ENCODE measurements at places on chromosomes 5 and 9. TPM values are rescaled to one million over a fixed set of nuclear protein-coding genes. Genes with fewer than 3 reads are reported as not detected.

PRR16 gene
- total RNA-seq, result 7.3 TPM

ZNF879 gene
- total RNA-seq, result 7.1 TPM

RGS7BP gene
- 0.51 TPM for total RNA-seq

SPINK1 gene
- not detected for total RNA-seq

RLN1 gene
- total RNA-seq, result not detected

SLC1A1 gene
- total RNA-seq, result 4.5 TPM

DNA sequence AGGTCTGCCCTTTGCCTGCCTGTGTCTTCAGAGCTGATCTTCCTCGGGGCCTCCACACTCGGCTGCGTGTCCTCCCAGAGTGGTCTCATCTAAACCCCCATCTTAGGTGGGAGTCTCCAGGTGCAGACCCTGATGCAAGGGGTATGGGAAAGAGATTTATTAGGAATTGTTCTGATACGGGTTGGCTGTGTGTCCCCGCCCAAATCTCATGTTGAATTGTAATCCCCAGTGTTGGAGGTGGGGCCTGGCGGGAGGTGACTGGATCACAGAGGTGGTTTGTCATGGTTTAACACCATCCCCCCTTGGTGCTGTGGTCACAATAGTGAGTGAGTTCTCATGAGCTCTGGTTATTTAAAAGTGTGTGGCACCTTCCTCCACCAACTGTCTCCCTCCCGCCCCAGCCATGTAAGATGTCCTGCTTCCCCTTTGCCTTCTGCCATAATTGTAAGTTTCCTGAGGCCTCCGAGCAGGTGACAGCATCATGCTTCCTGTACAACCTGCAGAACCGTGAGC is 208.4 kb downstream of the AOPEP start:
- DNase-seq, result no peak
- H3K4me1 ChIP-seq, result peaks cover 18% of the 10 kb centered on the region
- no peak overlapping the region for H3K4me3 ChIP-seq
- no peaks in the 10 kb centered on the region for H3K27me3 ChIP-seq
- H3K36me3 ChIP-seq, result no peaks in the 10 kb centered on the region
- H3K27ac ChIP-seq, result no peak overlapping the region

- H3K36me3 ChIP-seq, result no peaks in the 10 kb centered on the region
- no peaks in the 10 kb centered on the region for H3K4me1 ChIP-seq
- no peak overlapping the region for H3K4me3 ChIP-seq
- no peaks in the 10 kb centered on the region for H3K27me3 ChIP-seq
- H3K27ac ChIP-seq, result no peak overlapping the region
Measured at GRCh38 chr9:108676355-108676754, 179.4 kb downstream of the ACTL7B start.

GRCh38 chr5:36704131-36704530 is 97.7 kb downstream of the SLC1A3 start:
- no peaks in the 10 kb centered on the region for H3K4me1 ChIP-seq
- DNase-seq, result no peak
- no peaks in the 10 kb centered on the region for H3K36me3 ChIP-seq

CDKN2B-AS1 gene
- 7.6 TPM for total RNA-seq

GRCh38 chr5:99900302-99900852 is 634.8 kb upstream of the FAM174A start:
- no peaks in the 10 kb centered on the region for H3K4me1 ChIP-seq
- no peaks in the 10 kb centered on the region for H3K36me3 ChIP-seq
- no peak overlapping the region for H3K4me3 ChIP-seq
- DNase-seq, result peak; percentile 65
- no peaks in the 10 kb centered on the region for H3K27me3 ChIP-seq

DNA sequence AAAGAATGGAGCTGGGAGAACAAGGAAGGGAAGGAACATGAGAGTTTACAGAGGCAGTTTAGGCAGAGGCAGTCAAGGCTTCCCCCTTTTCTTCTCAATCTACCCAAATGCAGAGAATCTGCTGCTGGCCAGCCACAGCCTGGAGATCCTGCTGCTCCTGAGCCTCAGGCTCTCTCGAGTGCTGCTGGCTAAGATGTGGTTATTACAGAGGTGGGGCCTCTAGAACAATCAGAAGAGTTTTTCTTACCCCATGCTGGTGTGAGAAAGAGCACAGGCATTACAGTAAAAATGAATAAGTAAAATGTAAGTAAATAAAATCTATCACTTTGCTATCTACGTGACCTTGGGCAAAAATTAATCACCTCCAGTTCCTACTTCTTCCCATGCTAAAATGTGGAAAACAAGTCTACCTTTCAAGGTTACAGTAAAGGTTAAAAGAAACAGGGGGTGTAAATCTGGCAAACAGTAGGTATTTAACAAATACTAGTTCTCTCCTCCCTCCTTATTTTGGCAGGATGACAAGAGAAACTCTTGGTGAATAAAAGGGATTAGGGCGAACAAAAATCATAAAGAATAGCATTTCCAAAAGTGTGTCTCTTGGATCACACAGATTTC is 31.1 kb downstream of the FBXW11 start:
- DNase-seq, result no peak
- no peaks in the 10 kb centered on the region for H3K4me1 ChIP-seq
- no peak overlapping the region for H3K4me3 ChIP-seq
- no peak overlapping the region for H3K27ac ChIP-seq
- no peaks in the 10 kb centered on the region for H3K27me3 ChIP-seq

DNA sequence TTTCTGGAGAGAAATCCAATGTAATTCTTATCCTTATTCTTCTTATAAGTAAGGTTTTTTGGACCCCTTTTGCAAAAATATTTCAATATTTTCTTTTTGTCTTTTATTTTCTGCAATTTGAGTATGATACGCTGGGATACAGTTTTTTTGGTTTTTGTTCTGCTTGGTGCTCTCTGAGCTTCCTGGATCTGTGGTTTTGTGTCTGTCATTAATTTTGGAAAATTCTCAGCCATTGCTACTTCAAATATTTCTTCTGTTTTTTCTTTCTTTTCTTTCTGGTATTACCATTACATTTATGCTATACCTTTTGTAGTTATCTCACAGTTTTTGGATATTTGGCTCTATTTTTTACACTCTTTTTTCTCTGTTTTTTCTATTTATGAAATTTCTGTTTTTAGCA is 50.1 kb downstream of the ZNF618 start:
- H3K36me3 ChIP-seq, result no peaks in the 10 kb centered on the region
- no peak overlapping the region for H3K27ac ChIP-seq
- no peak for DNase-seq
- H3K4me1 ChIP-seq, result peaks cover 5% of the 10 kb centered on the region
- H3K27me3 ChIP-seq, result no peaks in the 10 kb centered on the region
- H3K4me3 ChIP-seq, result no peak overlapping the region

DNA sequence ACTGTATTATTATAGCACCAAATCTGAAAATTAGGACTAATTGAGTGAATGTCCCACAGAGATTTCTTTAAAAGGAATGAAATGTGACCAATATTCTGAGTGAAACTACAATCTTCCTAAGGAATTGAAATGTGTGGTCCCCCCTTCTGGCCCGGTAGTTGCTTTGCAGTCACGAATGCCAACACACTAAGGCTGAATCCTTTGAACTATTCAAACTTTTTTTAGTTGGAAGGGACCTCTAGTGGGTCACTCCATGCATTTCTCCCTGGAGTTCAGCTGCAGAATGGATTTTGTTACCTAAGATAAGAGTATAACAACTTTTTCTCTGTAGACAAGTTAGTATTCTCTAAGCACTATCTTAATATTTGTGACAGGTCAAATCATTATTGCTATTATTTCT is 2.8 kb downstream of the CDH6 start:
- H3K4me3 ChIP-seq, result no peak overlapping the region
- no peaks in the 10 kb centered on the region for H3K27me3 ChIP-seq
- no peaks in the 10 kb centered on the region for H3K36me3 ChIP-seq
- no peak overlapping the region for H3K27ac ChIP-seq
- peak; percentile 2 for DNase-seq

MRRF gene
- total RNA-seq, result 36.8 TPM

DNA sequence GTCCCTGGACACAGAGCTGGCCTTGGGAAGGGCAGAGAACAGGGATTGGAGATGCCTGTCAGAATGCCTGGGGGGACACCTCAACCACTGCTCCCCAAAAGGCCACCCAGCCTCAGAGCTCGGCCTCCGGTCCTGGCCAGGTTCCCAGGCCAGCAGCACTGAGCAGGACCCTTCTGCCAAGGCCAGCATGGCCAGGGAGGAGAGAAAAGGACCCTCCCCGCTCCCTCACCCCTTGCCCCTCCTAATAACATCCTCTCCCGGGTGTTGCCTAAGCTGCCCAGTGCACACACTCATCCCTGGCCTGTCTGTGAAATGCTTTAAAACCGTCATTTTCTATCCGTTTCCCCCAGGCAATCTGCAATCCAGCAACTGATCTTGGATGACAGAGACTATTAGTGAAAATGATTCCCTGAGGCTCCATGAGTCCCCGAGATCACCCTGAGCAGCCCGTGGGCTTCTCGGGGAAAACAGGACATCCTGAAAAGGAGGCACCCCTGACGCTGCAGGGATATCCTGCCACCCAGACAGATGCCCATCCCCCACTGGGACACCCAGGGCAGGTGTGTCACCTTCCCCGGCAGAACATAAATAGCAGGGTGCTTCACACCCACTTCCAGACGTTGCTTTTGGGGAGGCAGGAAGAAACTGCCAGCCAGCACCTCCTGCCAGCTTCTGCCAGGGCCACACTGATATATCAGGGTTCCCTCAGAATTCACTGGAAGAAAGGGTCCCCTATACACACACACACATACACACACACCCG is 75.3 kb downstream of the ADAMTS2 start:
- no peaks in the 10 kb centered on the region for H3K27me3 ChIP-seq
- H3K4me1 ChIP-seq, result peaks cover 77% of the 10 kb centered on the region
- H3K27ac ChIP-seq, result peak overlapping the region; percentile 84
- H3K4me3 ChIP-seq, result no peak overlapping the region
- peaks cover 11% of the 10 kb centered on the region for H3K36me3 ChIP-seq

HARS2 gene
- total RNA-seq, result 30.1 TPM

DNA sequence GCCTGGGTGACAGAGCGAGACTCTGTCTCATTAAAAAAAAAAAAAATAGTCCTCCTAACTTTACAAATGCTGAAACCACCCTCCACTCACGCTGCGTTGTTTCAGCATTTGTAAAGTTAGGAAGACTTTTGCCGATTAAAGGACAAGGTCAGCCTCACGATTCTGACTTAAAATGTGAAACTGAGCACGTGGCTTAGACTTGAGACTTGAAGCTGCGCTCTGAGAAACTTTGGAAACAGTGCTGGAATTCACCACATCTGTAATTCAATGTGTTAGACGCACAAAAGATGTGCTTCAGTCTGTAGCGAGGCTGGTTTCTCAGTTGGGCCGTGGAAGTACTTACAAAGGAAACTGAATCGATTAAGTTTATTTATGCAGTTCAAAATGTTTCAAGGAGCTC is 25.0 kb upstream of the LAMC3 start:
- no peaks in the 10 kb centered on the region for H3K36me3 ChIP-seq
- no peak overlapping the region for H3K27ac ChIP-seq
- H3K27me3 ChIP-seq, result peaks cover 12% of the 10 kb centered on the region
- H3K4me3 ChIP-seq, result no peak overlapping the region

GRCh38 chr5:174877987-174878386 is 153.6 kb downstream of the MSX2 start:
- no peaks in the 10 kb centered on the region for H3K4me1 ChIP-seq
- DNase-seq, result no peak
- no peaks in the 10 kb centered on the region for H3K36me3 ChIP-seq
- no peak overlapping the region for H3K4me3 ChIP-seq

DNAJA1 gene
- 134 TPM for total RNA-seq

GRCh38 chr9:4617752-4618151 is 44.3 kb upstream of the PLPP6 start:
- H3K4me1 ChIP-seq, result no peaks in the 10 kb centered on the region
- no peak overlapping the region for H3K27ac ChIP-seq
- H3K27me3 ChIP-seq, result no peaks in the 10 kb centered on the region
- no peak for DNase-seq
- H3K36me3 ChIP-seq, result no peaks in the 10 kb centered on the region
- no peak overlapping the region for H3K4me3 ChIP-seq

DNA sequence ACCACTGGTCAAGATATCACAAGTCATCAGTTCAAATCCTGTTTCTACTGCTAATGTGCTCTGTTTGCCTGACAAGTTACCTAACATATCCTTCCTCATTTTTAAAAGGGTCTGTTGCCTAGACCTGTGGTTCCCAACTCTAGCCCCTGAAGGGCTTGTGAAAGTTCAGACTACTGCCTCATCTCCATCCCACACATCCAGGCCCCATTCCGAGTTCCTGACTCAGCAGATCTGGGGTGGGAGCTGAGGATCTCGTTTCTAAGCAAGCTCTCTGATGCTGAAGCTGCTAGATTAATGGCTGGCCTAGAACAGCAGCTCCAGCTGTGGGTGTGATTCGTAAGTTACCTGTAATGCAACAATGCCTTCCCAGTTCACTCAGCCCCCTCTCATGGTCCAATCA is 32.5 kb downstream of the S1PR3 start:
- no peaks in the 10 kb centered on the region for H3K36me3 ChIP-seq
- H3K4me3 ChIP-seq, result no peak overlapping the region
- DNase-seq, result peak; percentile 58

Measured in fibroblast of lung (primary cell).